ENCODE measurements at places on chromosomes 4 and X.

- DNase-seq, result no peak
Measured at GRCh38 chr4:145743641-145744040, 63.7 kb downstream of the C4orf51 start.

- no peak for DNase-seq
Measured at GRCh38 chr4:174808119-174808518, 20.9 kb downstream of the GLRA3 start.

GRCh38 chr4:169009286-169010124, 550 bp downstream of the CBR4 start:
- DNase-seq, result no peak

- no peak for DNase-seq
Measured at GRCh38 chr4:138426786-138427185, 184.6 kb upstream of the SLC7A11 start.

DNA sequence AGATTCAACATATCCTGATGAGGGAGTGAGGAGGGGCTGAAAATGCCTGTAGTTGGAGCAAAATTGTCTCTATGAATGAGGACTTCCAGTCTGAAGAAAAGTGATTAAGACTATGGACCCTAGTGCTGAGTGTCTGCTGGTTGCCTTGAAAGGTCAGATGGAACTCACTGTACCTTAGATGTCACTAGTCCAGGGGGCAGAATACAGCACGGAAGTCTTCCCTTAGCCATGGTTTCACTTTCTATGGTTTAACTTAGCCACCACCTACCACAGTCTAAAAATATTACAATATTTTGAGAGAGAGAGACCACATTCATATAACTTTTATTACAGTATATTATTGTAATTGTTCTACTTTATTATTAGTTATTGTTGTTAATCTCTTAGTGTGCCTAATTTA, 223.1 kb downstream of the FMR1NB start:
- DNase-seq, result no peak

GRCh38 chrX:7139202-7140081, 8.1 kb upstream of the STS start:
- DNase-seq, result no peak

Measured in frontal cortex (tissue), 4 donors.